ENCODE measurements at places on chromosomes 13 and 19.
A peak's percentile ranks its signal among the peaks of the same experiment; 100 is the strongest.

DNA sequence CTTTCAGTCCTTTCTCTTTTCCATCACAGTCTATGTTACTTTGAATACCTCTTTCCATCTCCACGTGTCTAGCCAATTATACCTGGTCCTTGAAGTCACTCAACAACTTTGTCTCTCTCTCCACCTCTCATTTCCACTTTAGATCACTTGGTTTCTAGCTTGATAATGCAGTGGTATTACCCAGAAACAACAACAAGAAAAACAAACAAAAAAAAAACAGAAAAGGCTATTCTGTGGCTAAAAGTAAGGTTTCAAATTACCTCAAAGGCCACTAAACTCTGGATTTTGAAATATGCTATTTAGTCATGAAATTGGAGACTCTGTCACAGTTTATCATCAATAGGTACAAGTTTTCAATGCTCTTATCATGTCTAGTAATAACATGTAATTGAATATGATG, 184.8 kb downstream of the PCDH9 start:
- no peak for DNase-seq

- DNase-seq = no peak
These were observed 38.1 kb upstream of the SLC10A2 start for GRCh38 chr13:103104340-103104739.

- DNase-seq = no peak
These were observed 4.0 kb downstream of the PNKP start for GRCh38 chr19:49863254-49863934.

GRCh38 chr19:58556622-58557220, 1.7 kb downstream of the UBE2M start:
- DNase-seq = no peak

DNA sequence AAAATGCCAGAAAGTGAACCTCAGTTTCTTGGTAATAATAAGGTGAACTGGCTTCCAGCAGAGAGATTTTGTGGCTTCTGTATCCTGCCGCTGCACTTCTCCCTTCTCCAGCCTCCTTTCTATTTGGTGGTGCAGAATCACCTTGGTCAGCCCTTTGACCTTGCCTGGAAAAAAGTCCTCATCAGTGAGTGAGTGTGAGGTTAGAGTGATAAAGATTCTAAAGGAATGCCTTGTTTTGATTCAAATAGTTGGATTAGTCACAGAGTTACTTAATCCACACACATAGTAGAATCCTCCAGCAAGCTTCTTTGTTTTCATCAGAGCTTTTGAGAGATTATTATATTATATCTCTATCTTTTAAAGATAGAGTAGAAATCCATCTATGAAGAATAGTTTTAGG, 140.9 kb downstream of the KCNRG start:
- no peak for DNase-seq

DNA sequence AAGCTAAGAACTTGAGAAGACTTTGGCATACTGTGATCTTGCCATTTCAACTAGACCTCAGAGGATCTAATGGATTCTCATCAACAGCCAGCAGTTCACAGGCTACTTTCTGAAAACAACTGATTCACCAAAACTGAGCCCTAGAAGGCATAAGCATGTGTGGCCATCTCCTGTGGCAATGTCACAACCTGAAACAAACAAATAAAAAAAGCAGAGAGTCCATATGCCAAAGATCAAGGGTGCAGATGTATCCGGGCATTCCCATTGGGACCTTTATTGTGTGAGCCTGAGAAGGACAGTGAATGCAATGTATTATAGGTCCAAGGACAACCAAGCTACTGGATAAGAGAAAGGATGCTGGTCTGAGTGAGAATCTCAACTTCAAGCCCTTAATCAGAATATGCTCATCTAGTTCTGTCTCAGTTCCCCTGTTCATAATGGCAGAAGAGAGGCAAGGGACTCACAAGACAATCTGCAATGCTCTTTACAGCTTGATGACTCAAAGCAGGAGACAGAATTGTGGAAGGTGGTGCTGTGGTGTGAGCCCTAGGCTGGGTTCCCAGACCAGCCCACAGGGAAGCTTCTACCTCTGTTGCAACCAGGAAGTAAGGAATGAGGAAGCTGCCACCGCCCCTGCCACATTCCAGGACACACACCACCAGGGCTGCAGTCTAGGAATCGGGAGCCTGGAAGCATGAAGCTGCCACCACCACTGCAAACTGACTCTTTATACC, 133.7 kb downstream of the RAP2A start:
- DNase-seq = peak; percentile 10

DNA sequence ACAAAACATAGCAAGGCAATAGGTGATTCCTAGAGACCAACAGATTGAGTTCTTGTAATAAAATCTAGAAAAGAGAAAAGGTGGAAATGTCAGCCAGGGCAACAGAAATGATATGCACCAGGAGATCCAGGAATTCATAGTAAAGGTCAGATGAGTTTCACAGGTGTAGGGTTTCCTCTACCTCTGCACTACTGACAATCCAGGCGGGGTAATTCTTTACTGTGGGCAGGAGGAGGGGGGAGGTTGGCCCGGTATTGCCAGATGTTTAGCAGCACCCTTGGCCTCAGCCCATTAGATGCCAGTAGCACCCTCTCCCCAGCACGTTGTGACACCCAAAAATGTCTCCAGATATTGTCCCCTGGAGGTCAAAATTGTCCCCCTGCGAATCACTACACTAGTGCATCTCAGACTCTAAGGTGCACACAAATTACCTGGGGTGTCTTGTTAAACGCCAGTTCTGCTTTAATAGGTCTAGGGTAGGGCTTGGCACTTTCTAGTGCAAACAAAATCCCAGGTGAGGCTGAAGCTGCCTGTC, 3.5 kb upstream of the UBAC2 start:
- no peak for DNase-seq

DNA sequence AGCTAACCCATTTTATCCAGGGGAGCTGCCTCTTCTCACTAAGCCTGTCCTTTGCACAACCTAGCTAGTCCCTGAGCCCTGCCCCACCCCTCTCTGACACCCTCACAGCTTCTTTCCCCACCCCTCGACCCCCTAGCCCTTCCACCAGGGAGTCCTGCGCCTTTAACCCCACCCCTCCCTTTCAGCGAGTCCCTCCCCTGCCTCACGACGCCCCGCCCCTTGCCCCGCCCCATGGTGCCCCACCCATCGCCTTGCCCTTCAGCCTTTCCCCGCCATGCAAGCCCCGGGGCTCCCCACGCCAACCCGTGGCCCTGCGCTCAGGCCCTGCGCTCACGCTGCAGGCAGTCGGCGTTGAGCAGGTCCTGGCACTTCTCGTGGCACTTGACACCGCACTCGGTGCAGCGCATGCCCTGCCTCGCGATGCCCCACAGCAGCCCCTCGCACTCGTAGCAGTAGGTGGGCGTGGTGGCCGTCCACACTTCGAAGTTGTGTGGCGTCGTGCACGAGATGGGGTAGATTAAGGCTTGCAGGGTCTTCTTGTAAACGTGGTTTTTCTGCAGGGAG, 40.0 kb downstream of the UNC13A start:
- DNase-seq = no peak
